ENCODE measurements at places on chromosomes 2 and 18.

GRCh38 chr2:45843136-45843535, 191.7 kb downstream of the PRKCE start:
- DNase-seq = no peak

DNA sequence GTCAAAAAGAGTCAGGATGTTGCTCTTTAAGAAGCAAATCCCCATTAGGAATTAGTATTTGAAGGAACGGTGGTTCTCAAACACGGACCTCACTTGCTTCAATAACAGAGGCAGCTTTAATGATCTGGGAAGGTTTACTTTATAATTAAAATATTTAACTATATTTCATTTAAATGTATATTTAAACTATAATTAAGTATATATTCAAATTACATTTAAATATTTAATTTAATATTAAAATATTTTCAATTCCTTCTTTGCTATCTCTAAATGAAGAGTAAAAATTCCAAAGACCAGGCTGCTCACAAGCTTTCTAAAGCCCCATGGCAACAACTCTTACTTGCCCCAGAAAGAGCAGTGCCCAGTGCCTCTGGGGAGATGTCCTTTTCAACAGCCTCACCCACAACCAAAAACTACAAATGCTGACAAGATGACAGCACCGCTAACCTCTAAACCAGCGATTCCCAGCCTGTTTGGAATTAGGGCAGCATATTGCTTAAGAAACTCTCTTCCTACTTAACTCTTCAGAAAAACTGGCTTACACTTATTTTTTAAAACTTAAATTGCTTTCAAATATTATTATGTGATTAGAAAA, 62.9 kb upstream of the POU3F3 start:
- no peak for DNase-seq

DNA sequence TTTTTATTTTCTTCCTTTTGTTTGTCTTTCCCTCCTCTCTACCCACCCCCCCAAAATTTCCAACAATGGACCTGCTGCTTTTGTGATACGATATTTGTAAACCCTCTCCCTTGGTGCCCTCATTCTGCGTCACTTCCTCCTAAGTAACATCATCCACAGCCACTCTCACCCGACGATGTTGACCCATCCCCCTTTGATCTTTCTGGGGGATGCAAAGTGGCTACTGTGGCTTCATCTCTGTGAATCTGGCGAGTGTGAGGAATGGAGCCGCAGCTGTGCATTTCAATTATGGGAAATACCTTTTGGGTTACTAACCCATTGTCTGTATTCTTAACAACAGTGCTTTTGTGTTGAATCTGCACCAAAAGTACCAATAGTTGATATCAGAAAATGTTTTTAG, 19.4 kb downstream of the ANTXR1 start:
- no peak for DNase-seq

GRCh38 chr2:107218208-107218607, 332.2 kb upstream of the ST6GAL2 start:
- DNase-seq = no peak

DNA sequence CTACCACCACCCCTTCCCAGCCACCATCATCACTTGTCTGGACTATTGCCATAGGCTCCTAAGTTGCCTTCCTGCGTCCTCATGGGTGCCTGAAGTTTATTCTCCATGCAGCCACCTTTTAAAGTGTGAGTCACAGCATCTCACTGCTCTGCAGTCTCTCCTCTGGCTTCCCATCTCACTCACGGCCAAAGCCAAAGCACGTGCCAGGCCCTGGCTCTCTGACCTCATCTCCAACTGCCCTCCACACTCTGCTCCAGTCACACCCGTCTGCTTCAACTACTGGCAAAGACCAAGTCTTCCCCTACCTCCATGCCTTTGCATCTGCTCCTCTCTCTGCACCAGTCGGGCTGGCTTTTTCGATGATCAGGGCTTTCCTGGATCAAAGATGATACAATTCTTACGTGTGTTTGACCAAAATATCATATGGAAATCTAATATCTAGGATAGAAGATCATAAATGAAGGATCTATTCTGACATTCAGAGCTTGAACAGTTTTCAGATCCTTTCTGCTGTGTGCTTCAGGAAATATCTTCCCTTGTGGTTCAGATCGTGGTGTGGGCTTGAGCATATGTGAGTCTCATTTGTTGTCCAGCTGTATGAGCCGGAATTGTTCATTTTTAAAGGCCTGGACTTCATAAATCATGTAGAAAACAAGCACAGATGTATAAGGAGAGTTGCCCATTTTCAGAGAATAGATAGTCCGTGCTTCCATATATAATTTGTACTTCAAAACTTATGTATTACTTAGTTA, 175.6 kb downstream of the PRKCE start:
- DNase-seq = no peak

DNA sequence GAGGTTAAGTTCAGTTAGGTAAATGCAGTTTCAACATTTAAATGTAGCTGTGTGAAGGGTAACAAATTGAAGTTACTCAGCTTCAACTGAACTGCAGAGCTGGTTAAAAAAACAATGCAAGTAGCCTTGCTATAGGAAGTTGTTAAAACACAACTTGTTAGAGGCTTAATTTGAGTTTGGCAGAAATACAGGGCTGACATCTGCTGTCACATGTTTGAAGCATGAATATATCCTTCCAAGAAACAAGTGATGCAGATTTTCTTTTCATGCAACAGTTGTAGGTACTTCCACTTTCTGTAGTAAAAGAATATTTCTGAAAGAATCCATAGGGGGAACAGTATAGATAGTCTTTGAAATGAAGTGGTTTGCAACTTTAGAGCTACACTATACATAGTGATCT, 208.7 kb upstream of the RASGRP3 start:
- DNase-seq = no peak

- no peak for DNase-seq
Observed at GRCh38 chr2:233065954-233066470, 5.9 kb downstream of the INPP5D start.

DNA sequence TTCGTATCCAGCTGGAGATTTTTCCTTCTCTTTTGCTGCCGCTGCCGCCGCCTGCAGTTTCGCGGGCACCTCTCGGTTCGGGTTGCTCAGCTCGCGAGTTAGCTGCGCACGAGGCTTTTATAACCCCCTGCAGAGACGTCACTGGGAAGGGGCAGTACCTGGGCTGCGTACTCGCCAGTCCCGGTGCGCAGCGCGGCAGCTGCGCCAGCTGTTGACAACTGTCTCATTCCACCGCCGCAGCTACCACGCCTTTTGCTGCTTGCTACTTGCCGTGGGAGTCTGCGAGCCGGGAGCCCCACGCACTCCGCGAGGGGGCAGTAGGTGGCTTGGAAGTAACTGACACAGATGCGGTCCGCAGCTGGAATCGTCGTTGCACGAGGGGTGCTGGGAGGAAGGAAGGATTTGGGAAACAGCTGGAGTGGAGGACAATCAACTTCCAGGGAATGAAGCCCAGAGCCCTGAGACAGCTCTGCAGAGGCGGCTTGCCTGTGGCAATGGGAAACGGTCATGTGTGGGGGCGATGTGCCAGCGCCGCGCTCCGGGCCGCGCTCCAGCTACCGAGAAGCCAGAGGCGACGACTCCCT, at the start of gene TACR1:
TSS of gene TACR1 (minus strand) at position 93 of the 584 bp plus-strand sequence. CDS start 586 bp downstream, outside the sequence.
- no peak for DNase-seq

DNA sequence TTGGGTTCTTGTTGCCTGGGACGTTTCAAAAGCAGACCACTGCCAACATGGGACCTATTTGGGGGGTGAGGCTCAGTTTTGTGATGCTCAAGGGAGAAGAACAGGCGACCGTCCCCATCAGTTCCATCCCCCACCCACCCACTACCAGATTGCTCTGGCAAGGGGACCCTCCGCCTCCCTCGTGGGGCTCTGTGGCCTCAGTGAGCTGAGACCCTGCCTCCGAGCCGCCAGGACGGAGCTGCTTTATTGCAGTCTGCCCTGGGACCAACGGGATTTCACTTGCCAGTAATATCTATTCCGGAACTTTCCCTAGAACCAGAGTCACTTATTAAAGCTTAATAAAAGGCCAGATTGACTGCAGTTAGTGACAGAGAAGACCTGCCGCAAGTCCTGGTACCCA, 146.3 kb downstream of the KLHL29 start:
- DNase-seq = no peak

GRCh38 chr2:110904116-110904778, 171.9 kb downstream of the ACOXL start:
- no peak for DNase-seq

DNA sequence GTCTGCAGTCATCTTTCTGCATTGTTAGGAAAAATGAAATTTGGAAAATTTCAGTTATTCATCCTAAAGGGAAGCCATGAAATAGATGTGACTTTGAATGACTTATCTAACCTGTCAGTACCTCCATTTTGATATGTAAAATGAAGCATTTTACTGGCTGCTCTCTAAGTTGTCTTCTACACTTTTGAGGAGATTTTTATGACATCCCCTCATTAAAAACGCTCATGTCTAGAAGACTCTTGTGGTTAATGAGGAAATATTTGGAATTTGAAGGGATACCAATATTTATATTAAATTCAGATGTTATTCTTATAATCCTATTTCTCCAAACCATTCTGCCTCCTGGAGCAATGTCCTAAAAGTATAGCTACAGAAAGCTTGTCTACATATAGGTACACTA, 73.8 kb upstream of the THUMPD2 start:
- no peak for DNase-seq

DNA sequence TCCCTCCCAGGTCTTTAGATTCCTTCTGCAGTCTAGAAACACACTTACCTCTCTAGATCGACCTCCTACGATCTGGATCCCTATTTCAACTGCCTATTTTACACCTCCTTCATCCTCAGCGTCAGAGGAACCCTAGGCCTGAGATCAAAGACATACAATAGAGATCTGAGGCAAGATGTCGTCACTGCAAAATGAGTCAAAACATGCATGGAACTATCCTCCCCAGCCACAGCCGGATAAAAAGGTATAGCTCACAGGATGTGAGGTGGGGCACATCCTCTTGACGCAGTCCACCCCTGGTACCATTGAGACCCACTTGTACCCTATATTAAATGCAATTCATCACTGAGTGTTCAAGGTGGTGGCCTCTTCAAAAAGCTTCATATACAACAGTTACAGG, 63.7 kb upstream of the DNAJC10 start:
- DNase-seq = no peak

GRCh38 chr18:56538746-56539145, 99.6 kb downstream of the TXNL1 start:
- no peak for DNase-seq

DNA sequence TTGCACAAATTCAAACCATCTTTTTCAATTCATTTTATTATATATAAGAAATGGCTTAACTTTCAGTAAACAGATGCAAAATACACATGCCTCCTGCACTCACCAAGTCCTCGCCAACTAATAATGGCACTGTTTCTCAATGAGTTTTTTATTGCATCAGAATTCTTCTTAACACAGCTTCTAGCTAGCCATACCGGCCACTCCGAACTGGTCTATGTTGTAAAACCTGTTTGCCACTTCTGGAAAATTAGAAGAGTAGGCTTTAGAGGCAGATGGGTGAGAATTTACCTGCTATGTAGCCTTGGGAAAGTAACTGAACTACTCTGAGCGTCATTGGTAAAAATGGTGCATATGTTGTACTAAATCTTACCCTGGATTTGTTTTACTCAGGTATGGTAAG, 100.6 kb upstream of the LHCGR start:
- no peak for DNase-seq

- DNase-seq = no peak
Observed at GRCh38 chr2:49028101-49028500, 126.2 kb downstream of the FSHR start.

GRCh38 chr2:20168048-20168726, 56.7 kb downstream of the SDC1 start:
- DNase-seq = no peak
